GM12878 (cell line): ENCODE measurements at places on chromosomes 4 and X.

GRCh38 chr4:148651991-148652390 is 209.8 kb upstream of the NR3C2 start:
- no peak for DNase-seq

DNA sequence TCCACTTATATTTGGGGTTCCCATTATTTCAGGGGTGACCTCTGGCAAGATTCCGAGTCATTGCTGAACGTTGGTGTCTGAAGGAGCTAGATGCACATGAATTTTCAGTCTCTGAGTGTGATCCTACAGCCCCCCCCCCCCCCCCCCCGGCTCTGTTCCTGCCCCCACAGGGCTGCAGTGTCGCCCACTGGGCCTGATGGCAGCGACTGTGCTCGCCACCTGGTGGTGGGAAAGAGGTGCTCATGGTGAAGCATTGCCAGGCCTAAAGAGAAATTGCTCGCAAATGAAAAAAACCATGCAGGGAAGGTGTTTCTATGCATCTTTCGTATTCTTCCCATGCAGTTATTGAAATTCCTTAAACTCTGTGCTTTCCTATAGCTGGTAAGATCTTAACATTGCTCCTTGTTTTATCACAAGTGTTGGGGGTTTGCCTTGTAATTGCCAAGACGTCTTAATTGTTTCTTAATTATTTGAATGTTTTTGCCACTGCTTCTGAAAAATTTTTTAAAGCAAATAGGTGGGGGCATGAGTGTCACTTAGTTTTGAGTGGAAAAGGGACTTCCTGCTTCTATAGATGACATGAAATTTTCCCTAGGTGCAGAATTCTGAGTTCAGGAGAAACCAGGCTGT is 63.2 kb downstream of the CLDN22 start:
- no peak for DNase-seq

DNA sequence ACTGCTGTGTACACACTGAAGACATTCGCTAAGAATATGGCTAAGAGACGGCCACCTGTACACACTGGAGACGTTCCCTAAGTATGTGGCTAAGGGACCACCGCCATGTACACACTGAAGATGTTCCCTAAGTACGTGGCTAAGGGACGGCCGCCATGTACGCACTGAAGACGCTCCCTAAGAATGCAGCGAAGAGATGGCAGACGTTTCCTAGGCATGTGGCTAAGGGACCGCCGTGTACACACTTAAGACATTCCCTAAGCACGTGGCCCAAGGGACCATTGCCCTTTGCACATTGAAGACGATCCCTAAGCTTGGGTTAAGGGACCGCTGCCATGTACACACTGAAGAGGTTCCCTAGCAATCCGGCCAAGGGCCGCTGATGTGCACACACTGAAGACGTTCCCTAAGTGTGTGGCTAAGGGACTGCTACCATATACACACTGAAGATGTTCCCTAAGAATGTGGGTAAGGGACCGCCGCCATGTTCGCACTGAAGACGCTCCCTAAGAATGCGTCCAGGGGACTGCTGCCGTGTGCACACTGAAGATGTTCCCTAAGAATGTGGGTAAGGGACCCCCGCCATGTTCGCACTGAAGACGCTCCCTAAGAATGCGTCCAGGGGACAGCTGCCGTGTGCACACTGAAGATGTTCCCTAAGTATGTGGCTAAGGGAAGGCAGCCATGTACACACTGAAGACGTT is 36.7 kb downstream of the DHRSX start:
- DNase-seq, result no peak

DNA sequence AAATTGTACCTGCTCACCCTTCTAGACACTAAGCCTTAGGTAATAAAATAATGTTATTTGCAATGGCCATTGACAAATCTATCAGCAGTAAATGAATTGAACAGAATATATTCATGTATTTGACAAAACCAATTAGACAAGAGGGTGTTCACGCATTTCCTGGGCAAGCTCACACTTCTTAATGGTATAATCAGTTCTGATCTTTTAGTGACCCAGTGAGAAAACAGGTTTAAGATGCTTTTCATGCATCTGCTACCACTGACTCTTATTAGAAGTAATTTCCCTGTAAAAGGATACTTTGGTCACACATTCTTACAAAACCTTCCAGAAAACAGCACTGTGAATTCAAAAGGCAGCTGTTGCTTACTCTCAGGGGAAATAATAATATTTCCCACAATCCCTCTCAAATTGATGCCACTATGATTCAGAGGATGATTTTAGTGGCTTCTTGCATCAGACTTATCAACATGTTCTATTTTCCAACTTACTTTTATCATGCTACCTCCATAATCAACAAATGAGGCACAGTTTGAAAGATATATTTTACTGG is 313.9 kb upstream of the NWD2 start:
- no peak for DNase-seq
